ENCODE measurements at places on chromosomes 11 and 22.

GRCh38 chr22:32591620-32592019 is 117.0 kb downstream of the FBXO7 start:
- DNase-seq = no peak

DNA sequence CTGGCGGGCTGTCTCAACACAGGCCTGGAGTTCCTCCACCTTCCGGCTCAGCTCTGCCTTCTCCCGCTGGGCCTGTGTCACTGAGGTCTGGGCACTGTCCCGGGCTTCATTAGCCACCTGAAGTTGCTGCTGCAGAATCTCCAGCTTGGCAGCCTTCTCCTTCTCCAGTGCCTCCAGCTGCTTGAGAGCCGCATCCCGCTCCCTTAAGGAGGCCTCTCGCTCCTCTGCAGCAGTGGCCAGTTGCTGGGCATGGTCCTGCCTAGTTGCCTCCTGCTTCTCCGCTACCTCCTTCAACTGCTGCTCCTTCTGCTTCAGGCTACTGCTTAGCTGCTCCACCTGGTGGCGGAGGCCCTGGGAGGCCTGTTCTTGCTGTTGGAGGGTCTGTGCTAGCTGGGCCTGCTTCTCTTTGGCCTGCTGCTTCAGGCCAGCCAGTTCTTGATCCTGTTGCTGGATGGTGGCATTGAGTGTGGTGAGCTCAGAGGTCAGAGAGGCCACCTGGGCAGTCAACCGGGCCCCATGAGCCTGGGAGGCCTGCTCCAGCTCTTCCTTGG is 16.9 kb downstream of the IL18BP start:
- DNase-seq = no peak

DNA sequence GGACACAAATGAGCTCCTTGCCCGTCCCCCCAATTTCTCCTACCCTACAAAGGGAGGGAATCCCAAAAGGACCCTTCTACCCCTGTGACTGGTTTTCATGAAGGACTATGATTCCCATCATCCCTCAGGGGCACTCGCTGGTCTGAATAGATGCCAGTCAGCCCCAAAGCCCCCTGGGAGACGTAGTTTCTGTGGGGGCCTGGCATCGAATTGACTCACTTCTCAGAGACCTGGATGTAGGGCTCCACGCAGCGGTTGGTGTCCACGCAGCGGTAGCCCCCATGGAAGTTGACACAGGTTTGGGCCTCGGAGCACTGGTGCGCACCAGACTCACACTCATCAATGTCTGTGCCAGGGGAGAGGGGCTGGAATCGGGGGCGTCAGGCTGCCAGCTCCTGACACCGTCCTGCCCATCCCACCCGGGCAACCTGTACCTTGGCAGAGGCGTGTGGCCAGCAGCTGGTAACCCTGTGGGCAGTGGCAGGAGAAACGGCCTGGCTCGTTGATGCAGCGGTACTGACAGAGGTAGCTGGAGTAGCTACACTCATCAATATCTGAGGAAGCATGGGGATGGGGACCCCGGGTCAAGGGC is 4.4 kb downstream of the EFEMP2 start:
- DNase-seq = no peak

- DNase-seq = no peak
These were observed 110.2 kb upstream of the NAV2 start for GRCh38 chr11:19602406-19602805.

GRCh38 chr11:2355000-2355644 is 22.0 kb upstream of the CD81 start:
- no peak for DNase-seq

GRCh38 chr11:46302866-46303265 is 25.4 kb downstream of the CREB3L1 start:
- no peak for DNase-seq

DNA sequence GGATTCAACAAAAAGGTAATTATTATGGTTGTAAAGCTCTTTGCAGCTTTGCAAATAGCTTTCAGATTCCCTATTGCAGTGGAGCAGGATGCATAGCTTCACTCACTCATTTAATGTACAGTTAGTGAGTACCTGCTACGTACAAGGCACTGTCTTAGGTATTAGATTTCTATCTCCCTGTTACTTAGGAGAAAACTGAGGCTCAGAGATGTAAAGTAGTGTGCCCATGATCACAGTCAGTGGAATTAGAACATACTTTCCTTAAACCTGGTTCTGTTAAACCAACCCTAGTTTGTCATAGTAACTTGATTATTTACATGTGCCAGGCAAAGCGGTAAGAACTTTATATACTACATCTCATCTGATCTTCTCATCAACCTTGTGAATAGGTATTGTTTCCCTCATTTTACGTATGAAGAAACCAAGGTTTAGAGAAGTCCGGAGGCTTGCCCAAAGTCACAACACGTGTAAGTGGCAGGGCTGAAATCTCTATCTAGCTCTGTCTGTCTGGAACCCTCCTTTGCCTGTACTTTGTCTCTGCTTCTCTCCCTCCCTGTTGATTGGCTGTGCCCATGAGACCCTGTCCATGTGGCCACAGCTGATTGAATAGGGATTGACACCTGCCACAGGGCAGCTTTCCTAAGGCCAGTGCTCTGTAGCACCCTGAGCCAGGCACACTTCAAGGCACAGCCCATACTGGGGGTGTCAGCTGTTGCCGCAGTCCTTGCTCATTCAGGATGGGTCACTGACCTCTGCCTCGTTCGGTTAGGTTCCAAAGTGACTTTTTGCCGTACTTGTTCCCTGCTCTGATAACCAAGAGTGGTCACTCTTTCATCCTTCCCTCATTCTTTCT is 63.8 kb upstream of the PRSS23 start:
- DNase-seq = no peak

GRCh38 chr11:31160504-31161422 is 208.8 kb downstream of the DCDC1 start:
- DNase-seq = no peak

- DNase-seq = peak; percentile 19
These were observed 66.2 kb upstream of the ZC3H12C start for GRCh38 chr11:110026858-110027626.

- no peak for DNase-seq
These were observed 53.4 kb upstream of the WNT7B start for GRCh38 chr22:46030231-46030880.

- DNase-seq = no peak
These were observed 35.6 kb downstream of the ARL14EP start for GRCh38 chr11:30358536-30358935.

- no peak for DNase-seq
These were observed 310.0 kb downstream of the DCDC1 start for GRCh38 chr11:31059529-31059928.

DNA sequence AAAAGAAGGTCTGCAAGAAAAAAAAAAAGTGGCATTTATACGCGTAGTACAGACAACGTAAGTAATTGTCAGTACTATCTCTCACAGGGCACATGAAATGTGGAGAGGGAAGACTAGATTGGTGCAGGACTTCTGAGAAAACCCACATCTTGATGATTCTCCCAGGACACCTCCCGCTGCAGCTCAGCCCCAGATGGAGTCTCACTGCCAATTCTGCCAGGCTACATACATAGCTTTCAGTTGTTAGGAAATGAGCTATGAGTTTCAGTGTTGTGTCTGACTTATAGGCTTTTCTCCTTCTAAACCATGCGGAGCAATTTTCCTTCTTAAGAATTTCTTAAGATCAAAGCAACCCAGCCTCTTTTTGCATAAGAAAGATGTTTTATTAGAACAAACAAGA is 9.6 kb downstream of the OR5A2 start:
- DNase-seq = no peak

DNA sequence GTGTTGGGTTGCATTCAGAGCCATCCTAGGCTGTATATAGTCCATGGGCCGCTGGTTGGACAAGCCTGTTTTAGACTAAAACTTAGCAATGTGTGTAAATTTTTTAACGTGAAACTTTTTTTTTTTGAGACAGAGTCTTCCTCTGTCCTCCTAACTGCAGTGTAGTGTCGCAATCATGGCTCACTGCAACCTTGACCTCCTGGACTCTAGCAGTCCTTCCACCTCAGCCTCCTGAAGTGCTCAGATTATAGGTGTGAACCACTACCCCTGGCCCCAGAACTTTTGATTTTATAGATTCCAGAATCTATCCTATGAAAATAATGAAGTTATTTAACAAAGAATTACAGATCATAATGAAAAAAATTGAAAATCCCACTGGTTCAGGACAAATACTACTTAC is 29.9 kb upstream of the PANX2 start:
- no peak for DNase-seq

DNA sequence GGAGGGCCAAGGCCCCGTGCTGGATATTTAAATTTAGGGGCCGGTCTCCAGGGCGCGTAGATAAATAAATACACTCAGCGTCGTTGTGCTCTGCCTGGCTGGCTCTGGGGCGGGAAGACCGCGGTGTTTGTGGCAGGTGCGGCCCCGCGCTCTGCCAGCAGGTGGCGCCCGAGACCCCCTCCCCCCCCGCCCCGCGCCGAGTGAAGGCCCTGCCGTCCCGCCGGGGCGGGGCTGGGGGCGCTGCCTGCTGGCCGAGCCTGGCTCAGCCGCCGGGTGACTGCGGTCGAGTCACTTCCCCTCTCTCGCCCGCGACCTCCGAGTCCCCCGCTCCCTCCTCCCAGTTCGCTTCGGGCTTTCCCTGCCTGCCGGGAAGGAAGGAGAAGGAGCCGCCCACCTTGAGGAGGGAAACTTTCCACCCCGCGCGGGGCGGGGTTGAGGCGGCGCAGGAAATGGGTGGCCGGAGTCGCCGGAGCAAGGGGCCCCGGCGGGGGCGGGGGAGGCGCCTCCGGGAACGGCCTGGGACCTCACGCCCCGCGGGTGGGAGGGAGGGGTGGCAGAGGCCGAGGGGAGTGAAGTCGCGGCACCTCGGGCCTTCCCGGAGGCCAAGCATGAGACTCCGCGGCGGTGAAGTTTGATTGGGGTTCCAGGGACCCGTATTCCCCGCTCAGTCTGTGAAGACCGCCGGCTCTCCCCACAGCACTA is 1.6 kb upstream of the EHBP1L1 start:
- peak; percentile 87 for DNase-seq

DNA sequence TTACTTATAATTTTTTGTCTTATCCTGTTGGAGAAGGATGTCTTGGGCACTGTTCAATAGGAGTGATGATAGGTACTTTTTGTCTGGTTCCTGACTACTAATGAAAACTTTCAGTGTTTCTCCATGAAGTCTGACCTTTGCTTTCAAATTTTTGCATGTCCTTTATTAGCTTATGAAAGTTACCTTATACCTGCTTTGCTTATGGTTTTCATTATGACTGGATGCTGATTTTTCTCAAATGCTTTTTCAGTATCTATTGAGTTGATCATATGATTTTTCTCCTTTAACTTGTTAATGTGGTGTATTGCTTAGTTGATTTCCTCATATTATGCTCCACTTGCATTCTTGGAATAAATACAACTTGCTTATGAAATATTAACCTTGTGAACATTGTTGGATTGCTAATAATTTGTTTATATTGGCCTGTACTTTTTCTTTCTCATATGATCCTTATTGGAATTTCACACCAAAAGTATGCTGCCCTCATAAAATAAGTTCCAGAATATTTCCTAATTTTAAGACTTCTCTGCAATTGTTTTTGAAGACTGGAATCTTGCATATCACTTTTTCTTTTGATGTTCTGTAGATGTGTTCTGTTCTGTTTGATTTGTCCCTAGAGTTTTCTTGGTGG is 85.0 kb upstream of the SC5D start:
- no peak for DNase-seq

- no peak for DNase-seq
These were observed 64.2 kb downstream of the BID start for GRCh38 chr22:17710023-17710422.

DNA sequence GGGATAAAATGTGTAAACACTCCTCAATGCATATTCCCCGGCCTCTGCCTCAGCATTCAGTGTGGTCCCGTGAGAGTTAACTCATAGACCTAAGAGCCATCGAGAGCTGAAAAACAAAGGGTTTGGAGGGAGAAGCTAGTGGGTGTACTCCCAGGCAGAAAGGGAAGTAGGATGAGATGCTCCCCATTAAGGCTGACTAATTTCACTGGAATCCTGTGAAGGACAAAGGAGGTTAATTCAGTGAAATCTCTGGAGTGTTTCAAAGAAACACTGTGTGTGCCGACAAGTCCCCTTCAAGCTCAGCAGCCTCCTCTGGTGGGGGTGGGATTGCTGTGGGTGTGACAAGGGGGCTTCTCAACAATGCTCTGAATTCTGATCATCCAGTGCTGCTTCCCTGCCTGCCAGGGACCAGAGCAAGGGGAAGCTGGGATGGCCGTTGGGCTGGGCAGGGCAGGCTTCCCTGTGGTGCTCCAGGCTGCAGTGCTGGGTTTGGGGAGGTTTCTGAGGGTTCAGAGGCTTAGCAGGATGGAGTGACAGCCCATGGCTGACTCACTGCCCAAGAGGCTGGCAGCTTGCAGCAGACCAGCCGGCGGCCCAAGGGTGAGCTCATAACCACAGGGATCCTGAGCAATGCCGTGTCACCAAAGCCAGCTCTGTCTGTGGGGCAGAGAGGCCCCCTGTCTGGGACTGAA is 61.4 kb upstream of the BMAL1 start:
- DNase-seq = no peak

DNA sequence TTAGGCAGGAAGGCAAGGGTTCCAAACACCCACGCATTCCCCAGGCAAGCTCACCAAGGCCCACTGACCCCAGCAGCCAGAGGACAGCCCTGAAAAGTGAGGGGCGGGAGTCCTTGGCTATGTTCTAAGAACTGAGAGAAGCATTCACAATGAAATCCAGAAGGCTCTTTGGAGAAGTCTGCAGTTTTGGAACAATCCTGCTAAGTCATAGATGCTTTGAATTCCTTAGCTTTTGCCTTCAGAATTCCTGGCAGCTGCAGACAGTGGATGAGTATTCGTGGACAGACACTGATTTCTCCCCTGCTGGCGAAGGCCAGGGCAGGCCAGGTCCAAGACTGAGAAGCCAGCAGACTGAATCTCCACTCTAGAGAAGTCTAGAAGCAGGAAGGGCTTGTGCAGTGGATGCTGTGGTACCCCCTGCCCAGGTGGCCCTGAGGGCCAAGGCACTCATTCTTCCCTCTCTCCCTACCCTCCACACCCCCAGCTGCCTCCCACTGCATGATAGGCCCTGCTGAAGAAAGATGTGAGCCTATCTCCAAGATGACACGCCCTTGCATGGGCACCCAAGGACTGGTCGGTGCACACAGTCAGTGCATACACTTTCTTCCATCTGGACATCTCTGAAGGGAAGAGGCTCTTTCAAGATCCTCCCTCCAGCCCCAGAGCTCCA is 133.2 kb upstream of the TEAD1 start:
- peak; percentile 29 for DNase-seq

GRCh38 chr22:49052560-49052959 is 775.1 kb downstream of the BRD1 start:
- no peak for DNase-seq

GRCh38 chr22:50720301-50721256 is 17.4 kb upstream of the ACR start:
- no peak for DNase-seq

DNA sequence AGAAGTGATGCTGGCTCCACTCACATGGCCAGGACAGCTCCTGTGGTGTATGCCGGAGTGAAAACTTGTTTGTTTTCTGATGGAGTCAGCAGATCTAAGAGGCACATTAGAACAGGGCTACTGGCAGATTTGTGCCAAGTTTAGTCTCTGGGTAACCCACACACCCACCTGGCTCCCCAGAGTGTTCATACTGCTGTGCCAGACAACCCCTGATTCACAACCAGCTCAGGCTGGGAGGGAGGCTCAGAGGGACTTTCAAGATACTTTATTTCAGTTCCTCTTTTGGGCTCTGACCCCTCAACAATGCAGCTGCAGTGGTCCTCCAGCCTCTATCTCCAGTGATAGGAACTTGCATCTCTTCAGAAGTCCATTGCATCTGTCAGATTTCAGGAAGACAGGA is 8.5 kb downstream of the NTM start:
- DNase-seq = no peak

GRCh38 chr11:48024635-48025071 is 44.3 kb downstream of the PTPRJ start:
- no peak for DNase-seq
